ENCODE measurements at places on chromosomes 2 and 18.

DNA sequence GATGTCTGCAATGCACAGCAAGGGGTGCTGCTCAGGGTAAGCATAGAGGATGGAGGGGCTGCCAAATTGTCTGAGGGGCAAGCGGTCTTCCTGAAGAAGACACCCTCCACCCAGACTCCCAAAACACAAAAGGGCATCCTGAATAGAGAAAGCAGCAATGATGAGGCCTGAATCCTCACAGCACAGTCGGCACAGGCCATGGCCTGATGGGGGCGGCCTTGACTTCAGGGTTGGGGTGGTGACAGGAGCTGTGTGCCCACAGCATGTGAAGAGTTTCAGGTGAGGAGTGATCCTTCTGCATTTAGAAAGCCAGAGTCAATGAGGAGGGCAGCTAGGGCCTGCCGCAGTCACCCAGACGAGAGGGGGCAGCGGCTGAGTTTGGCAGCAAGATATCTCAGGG, 159.4 kb downstream of the GALNT14 start:
- no peak overlapping the region for H3K27ac ChIP-seq
- no peaks in the 10 kb centered on the region for H3K36me3 ChIP-seq
- no peaks in the 10 kb centered on the region for H3K27me3 ChIP-seq
- DNase-seq: no peak
- H3K4me1 ChIP-seq: no peaks in the 10 kb centered on the region
- H3K4me3 ChIP-seq: no peak overlapping the region

- H3K36me3 ChIP-seq: no peaks in the 10 kb centered on the region
- no peaks in the 10 kb centered on the region for H3K4me1 ChIP-seq
- no peak for DNase-seq
- H3K4me3 ChIP-seq: no peak overlapping the region
- H3K27ac ChIP-seq: no peak overlapping the region
- no peaks in the 10 kb centered on the region for H3K27me3 ChIP-seq
These were observed 752 bp upstream of the BAZ2B start for GRCh38 chr2:159617100-159617499.

DNA sequence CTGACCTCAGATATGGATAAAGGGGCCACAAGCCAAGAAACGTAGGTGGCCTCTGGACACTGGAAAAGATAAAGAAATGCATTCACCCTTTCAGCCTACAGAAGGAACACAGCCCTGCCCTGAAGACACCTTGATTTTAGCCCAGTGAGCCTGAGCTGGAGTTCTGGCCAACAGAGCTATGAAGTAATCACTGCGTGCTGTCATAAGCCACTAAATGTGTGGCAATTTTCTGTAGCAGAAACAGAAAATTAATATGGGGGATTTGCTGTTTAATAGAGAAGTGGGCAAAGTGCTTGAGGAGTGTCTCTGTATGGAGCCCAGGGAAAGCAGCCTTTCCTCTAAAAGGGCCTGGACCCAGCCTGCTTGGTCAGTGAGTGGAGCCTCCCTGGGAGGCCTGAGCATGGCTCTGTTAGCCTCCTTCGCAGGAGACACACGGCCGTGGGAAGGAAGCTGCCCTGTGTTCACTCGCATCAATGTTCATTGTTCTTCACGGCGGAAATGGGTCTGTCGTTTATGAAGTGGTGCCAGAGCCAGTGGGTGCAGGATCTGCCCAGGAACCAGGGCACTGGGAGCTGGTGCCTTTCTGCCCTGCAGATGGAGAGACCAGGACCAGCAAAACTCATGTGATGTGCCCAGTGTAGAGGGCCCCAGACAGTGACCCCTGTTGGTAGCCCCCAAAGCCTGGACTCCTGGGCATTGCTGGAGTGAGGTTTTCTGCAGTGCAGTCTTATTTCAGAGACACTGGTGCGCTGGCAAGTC, 268.9 kb downstream of the NDUFA10 start:
- no peak overlapping the region for H3K27ac ChIP-seq
- DNase-seq: no peak
- no peaks in the 10 kb centered on the region for H3K36me3 ChIP-seq
- H3K27me3 ChIP-seq: no peaks in the 10 kb centered on the region
- H3K4me3 ChIP-seq: no peak overlapping the region

DNA sequence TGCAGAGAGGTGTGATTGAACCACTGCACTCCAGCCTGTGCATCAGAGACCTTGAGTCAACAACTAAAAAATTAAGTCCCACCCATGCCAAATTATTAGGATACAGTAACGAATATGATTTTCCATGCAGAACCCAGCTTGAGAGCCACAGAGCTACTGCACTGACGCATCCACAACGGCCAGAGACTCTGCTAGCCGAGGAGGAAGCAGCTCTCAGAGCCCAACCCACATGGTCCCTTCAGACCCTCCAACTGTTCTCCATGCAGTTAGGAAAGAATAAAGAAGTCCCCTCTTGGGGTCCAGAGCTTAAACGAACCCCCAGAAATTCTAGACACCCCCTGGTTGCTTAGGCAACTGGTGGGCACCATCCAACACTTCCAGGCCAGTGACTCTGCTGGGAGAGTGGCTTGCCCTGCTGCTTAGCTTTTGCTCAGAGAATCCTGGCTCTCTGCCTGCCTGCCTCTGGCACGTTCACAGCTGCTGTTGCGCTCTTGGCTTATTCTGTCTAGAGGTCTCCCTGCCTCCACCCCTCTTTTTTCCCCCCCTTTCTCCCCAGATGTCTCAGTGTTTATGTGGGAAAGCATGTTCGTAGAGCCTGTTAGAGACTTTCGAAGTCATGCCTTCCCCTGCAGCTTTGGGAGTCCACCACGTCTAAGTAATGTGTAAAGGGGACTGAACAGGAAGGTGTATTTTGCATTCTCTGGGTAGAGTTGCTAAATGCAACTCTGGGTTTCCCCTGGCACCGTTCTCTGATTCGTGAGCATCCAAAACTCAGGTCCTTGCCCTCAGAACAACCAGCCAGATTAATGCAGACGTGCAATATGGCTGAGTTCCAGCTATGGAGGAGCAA, 26.0 kb upstream of the SP3 start:
- no peaks in the 10 kb centered on the region for H3K27me3 ChIP-seq
- no peak overlapping the region for H3K4me3 ChIP-seq
- DNase-seq: no peak
- H3K4me1 ChIP-seq: no peaks in the 10 kb centered on the region

- H3K27me3 ChIP-seq: no peaks in the 10 kb centered on the region
- H3K27ac ChIP-seq: no peak overlapping the region
- DNase-seq: no peak
- H3K36me3 ChIP-seq: no peaks in the 10 kb centered on the region
- no peak overlapping the region for H3K4me3 ChIP-seq
These were observed 7.5 kb downstream of the ABCG8 start for GRCh38 chr2:43846140-43846793.

- H3K4me1 ChIP-seq: peaks cover 11% of the 10 kb centered on the region
- H3K27ac ChIP-seq: no peak overlapping the region
- no peak overlapping the region for H3K4me3 ChIP-seq
These were observed 62.9 kb downstream of the MTHFD2 start for GRCh38 chr2:74261204-74261864.

- no peaks in the 10 kb centered on the region for H3K36me3 ChIP-seq
- no peak for DNase-seq
- H3K4me3 ChIP-seq: no peak overlapping the region
- H3K27ac ChIP-seq: no peak overlapping the region
- peaks cover 31% of the 10 kb centered on the region for H3K4me1 ChIP-seq
- H3K27me3 ChIP-seq: no peaks in the 10 kb centered on the region
These were observed 43.6 kb downstream of the QPCT start for GRCh38 chr2:37388074-37388473.

- no peak overlapping the region for H3K4me3 ChIP-seq
- no peaks in the 10 kb centered on the region for H3K27me3 ChIP-seq
- no peaks in the 10 kb centered on the region for H3K36me3 ChIP-seq
- DNase-seq: no peak
- no peak overlapping the region for H3K27ac ChIP-seq
These were observed 1287.5 kb upstream of the NXPH2 start for GRCh38 chr2:140067661-140068060.

GRCh38 chr2:182713601-182714000, 2.5 kb upstream of the DNAJC10 start:
- H3K4me1 ChIP-seq: no peaks in the 10 kb centered on the region
- no peak overlapping the region for H3K27ac ChIP-seq
- peak; percentile 40 for DNase-seq
- H3K27me3 ChIP-seq: no peaks in the 10 kb centered on the region
- no peaks in the 10 kb centered on the region for H3K36me3 ChIP-seq
- no peak overlapping the region for H3K4me3 ChIP-seq

DNA sequence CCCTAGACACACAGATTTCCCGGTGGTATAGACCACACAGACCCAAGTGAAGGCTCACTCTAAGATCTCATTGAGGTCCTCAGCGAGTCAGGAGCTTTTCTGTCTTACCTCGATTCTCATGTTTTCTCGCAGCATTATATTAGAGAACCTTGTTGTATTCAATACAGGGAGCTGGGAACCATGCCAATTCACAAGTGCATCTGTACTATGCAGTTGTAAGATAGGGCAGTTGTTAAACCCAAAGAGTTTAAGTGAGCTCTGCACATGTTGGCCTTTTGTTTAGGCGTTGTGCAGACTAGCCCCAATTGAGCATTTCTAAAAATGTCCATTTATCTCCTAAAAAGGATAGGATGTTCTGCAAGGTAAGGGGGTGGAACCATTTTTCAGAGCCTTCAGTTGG, 59.6 kb downstream of the FEZ2 start:
- no peaks in the 10 kb centered on the region for H3K36me3 ChIP-seq
- H3K4me3 ChIP-seq: no peak overlapping the region

DNA sequence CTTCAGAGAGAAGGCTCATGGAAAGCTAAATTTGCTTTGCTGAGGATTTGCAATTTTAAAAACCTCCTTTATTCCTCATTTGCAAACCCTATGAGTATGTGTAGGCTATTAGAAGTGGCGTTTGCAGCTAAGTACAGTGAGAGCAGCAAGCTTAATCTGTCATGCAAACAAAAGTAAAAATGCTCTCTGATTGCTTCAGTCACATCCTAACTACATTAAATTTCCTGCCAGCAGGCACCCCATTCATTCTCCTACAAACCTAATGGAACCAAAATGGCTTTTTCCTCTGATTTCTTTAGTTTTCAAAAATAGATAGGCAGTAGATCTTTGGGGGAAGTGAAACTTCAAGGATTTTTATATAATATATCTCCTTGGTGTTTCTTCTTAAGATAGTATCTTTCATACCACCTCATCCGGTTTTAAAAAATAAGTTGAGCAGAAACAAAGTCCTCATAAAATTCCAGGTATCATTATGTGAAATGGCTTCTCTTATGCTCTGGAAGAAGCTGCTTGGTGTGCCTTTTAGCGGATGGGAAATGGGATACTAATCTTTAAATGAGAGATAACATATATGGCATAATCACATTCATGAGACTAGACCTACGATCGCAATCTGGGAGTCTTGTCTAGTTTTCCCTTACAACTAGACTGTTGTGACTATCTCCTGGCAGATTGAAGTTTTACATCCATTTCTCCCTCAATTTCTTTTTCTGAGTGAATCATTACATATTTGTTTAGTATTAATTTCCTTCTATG, 49.1 kb downstream of the CLIP4 start:
- H3K4me1 ChIP-seq: no peaks in the 10 kb centered on the region
- no peak overlapping the region for H3K4me3 ChIP-seq
- no peaks in the 10 kb centered on the region for H3K27me3 ChIP-seq
- no peak overlapping the region for H3K27ac ChIP-seq
- no peak for DNase-seq
- H3K36me3 ChIP-seq: no peaks in the 10 kb centered on the region

DNA sequence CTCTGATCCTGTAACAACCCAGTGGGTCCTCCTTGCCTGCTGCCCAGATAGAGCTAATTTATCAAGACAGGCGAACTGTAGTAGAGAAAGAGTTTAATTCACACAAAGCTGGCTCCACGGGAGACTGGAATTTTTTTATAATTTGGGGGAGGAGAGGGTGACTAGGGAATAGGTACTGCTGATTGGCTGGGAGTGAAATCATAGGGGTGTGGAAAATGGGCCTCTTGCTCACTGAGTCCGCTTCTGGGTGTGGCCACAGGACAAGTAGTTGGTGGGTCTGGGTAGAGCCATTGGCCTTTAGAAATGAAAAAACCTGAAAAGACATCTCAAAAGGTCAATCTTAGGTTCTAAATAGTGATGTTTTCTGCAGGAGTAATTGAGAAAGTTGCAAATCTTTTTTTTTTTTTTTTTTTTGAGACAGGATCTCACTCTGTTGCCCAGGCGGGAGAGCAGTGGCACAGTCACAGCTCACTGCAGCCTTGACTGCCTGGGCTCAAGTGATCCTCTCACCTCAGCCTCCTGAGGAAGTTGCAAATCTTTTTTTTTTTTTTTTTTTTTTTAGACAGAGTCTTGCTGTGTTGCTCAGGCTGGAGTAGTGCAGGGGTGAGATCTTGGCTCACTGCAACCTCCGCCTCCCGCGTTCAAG, 14.4 kb upstream of the UGGT1 start:
- no peaks in the 10 kb centered on the region for H3K4me1 ChIP-seq
- H3K27ac ChIP-seq: no peak overlapping the region
- H3K4me3 ChIP-seq: no peak overlapping the region
- no peak for DNase-seq

- no peak for DNase-seq
- H3K4me1 ChIP-seq: no peaks in the 10 kb centered on the region
- no peak within 1 kb of the TSS for H3K27ac ChIP-seq
- H3K4me3 ChIP-seq: no peak within 1 kb of the TSS
- no peaks in the 10 kb centered on the region for H3K27me3 ChIP-seq
These were observed at the start of gene IL36A for GRCh38 chr2:113005030-113005509. TSS of gene IL36A (plus strand) at chr2:113005459. CDS start at chr2:113005872, 413 bp downstream.

- no peak for DNase-seq
- H3K4me1 ChIP-seq: peaks cover 3% of the 10 kb centered on the region
- no peaks in the 10 kb centered on the region for H3K36me3 ChIP-seq
- no peak overlapping the region for H3K27ac ChIP-seq
- H3K27me3 ChIP-seq: no peaks in the 10 kb centered on the region
- no peak overlapping the region for H3K4me3 ChIP-seq
These were observed 17.9 kb upstream of the TMEM214 start for GRCh38 chr2:27014771-27015433.

DNA sequence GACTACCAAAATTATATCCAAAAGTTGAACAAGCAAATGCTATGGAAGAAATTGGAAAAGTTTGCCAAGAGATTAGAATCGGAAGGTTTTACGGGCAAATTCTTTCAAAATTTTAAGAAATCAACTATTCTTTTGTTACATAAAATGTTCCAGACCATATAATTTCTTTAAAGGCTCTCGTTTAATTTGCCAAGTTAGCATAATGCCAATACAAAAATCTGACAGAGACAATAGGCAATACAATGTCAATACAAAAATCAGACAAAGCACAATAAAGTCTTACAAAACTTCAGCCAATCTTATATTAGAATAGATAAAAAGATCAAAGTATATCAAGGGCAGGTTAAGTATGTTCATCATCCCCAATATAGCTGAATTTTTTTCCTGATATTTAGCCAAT, 224.2 kb downstream of the BCL11A start:
- DNase-seq: no peak
- H3K4me1 ChIP-seq: no peaks in the 10 kb centered on the region
- H3K36me3 ChIP-seq: no peaks in the 10 kb centered on the region
- H3K27me3 ChIP-seq: no peaks in the 10 kb centered on the region
- H3K4me3 ChIP-seq: no peak overlapping the region

DNA sequence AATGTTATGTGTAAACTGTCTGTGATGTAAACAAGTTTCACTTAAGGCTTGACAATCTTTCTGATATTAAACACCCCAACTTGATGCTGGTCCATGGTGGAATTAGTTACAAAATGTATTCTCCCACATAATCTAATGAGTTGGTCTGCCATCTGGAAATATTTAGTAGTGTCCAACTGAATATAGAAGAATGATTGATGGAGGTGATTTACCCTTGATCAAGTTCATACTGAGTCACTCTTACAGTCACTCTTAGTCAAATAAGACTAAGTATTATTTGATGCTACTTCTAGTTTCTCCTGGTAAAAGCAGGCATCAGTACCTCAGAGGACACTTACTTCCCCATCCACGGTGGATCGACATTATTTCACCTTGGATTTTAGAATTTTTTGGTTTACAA, 198.1 kb downstream of the SATB2 start:
- no peak overlapping the region for H3K27ac ChIP-seq
- no peak for DNase-seq
- no peaks in the 10 kb centered on the region for H3K27me3 ChIP-seq
- no peaks in the 10 kb centered on the region for H3K4me1 ChIP-seq
- no peak overlapping the region for H3K4me3 ChIP-seq

All from mesendoderm (in vitro differentiated cells).